ENCODE measurements at places on chromosomes 6 and 20. TPM values are rescaled to one million over a fixed set of nuclear protein-coding genes. Genes with fewer than 3 reads are reported as not detected.

- DNase-seq = no peak
Observed at GRCh38 chr6:47440719-47441118, 36.9 kb upstream of the CD2AP start.

DNA sequence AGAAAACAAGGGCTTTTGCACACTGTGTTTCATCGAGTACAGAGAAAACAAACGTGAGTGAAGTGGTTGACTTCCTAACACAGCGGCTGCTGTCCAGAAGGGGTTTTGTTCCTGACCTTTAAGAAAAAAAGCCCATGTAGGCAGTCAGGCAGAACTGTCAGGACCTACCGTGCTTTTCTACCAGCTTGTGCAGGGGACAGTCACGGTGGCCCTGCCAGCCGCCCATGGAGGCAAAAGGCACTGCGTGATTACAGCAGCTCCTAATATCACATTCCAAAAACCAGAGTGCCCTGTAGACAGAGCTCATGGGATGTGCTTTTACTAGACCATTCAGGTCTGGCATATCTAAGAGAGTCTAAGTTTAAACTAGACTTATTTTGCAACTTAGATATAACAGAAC is 12.2 kb downstream of the TNFAIP3 start:
- no peak for DNase-seq

- no peak for DNase-seq
Observed at GRCh38 chr6:6932968-6933367, 174.8 kb upstream of the RREB1 start.

GRCh38 chr6:167130008-167130677 is 7.2 kb downstream of the CCR6 start:
- DNase-seq = no peak

DNA sequence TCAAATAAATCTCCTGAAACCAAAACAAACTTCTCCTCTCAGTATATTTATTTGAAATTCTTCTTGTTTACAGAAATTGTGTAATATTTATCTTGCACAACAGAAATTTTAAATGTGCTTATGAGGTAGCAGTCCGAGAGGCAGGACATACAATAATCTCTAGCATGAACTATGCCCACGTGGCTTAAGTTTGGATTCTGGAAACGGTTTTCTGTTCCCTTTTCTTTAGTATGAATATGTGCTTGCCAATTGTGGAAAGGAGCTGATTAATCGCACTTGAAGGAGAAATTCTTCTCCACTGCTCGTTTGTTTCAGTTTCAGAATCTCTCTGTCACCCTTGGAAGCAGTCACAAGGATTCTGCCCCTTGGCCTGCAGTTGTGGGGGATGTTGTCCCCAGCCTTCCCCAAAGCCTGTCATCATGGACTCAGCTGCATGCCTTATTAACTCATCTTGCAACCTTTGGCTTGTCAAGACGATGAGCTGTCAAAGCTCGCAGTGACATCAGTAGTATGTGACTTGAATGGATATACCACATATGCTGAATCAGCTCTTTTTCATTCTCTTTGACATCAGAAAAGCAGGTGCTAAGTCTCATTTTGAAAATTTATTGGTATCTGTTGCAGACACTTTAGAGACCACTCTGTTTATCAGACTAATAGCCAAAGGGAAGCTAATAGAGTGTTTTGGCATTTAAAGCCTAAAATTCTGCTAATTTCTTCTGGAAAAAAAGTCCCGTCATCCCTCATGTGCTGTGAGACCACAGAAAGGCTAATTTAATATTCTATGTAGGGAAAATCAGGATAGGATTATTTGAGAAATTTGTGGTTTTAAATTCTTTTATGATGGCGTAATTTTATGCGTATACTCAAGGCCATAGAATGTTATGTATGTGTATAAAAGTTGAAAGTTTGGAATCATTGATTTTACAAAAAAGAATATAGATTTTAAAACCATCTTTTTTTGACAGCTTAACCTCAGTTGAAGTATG is 186.8 kb downstream of the ARID1B start:
- DNase-seq = no peak

DNA sequence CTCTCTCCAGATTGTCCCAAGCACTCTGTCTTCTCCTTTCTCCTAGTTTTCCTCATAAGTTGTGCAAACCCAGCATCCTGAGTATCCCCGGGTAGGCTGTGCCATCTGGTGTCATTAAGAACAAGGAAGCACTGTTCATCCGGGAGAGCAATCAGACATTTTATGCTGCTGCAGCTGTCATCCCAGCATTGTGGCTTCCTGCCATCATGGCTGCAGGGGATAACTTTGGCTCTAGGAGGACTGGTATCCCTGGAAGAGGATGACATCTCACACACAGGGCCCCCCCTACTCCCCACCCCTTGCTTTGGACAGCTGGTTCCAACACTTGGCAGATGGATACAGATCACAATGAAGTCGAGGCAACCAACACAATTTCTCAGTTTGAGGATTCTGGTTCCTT is 1195.1 kb upstream of the MAP3K7 start:
- no peak for DNase-seq

DNA sequence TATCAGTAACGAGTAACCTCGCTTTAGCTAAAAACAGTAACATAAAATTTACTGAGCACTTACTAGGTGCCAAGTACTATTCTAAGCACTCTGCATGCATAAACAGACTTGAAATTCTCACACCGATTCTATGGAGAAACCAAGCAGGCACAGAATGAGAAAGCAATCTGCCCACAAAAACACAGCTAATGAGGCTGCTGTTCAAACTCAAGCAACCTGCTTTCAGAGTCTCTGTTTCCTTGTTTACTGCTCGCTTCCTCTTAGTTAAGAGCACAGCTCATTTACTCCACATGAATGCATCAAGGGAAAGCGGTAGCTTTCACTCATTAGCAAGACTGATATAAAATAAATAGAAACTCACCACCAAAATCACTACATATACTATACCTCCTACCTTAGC is 37.4 kb downstream of the PRKN start:
- DNase-seq = no peak

GRCh38 chr6:36633915-36634314 is 39.8 kb downstream of the SRSF3 start:
- peak; percentile 64 for DNase-seq

DNA sequence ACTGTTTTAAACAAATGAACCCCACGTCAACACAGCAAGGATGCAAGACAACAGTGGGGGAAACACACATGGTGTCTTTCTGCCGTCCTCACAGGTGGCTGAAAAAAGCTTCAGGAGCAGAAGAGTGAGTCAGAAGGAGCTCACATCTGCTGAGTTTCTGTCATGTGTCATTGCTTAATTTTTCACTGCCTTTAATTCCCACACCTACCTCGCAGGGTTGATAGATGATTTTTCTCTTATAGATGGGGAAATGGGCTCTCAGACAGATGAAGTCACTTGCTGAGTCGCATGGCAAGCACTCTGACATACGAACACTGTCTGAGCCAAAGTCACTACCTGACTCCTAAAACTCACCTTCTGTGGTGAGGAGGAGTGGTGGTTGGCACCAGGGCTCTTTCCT is 28.3 kb upstream of the CARMIL1 start:
- no peak for DNase-seq

DNA sequence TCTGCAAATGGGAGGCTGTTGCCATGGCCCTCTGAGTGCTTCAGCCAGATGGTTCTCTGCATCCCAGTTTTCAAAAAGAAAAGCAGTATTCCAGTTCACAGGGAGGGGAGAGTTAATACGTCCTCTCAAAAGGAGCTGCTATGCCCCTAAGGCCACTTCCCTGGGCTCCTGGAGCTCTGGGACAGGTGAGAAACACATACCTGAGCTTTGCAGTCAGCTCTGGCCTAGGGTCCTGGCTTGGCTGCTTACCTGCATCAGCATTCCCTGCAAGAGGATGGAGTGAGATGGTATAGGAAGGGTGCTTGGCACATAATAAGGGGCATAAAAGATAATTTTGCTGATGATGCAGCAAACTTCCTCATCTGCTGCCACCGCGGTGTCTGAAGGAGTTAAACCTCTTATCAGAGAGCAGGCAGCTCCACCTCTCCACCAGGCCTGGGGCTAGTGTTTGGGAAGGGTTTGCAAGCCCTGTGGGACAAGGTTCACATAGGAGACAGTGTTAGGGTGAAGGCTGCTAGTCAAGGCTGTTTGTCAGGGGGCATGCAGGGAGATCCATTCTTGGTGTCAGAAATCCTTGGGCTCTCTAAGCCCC is 62.7 kb downstream of the SLC24A3 start:
- no peak for DNase-seq

DNA sequence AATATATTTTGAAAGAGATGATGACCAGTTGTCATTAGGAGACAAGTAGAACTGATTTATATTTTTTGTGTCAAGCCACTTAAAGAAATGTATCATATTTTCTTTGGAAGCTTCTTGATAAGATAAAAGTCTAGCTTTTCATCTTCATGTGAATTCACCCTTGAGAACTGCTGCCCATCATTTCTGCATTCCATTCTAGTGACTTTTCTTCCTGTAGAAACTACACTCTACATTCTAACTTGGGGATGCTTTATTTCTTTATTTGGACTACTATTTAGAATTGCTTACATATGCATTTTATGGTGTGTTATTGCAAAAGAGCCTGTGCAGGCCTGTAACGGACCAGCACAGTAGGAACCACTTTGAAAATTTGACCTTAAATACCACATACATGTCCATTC is 335.0 kb upstream of the KCNQ5 start:
- no peak for DNase-seq

GRCh38 chr6:162683135-162683534 is 44.4 kb downstream of the PRKN start:
- peak; percentile 26 for DNase-seq

GRCh38 chr6:76633259-76633658 is 560.8 kb upstream of the IMPG1 start:
- no peak for DNase-seq

- no peak for DNase-seq
Observed at GRCh38 chr20:51417250-51418136, 125.0 kb downstream of the NFATC2 start.

- no peak for DNase-seq
Observed at GRCh38 chr6:36946526-36946925, 8.0 kb upstream of the PI16 start.

DNA sequence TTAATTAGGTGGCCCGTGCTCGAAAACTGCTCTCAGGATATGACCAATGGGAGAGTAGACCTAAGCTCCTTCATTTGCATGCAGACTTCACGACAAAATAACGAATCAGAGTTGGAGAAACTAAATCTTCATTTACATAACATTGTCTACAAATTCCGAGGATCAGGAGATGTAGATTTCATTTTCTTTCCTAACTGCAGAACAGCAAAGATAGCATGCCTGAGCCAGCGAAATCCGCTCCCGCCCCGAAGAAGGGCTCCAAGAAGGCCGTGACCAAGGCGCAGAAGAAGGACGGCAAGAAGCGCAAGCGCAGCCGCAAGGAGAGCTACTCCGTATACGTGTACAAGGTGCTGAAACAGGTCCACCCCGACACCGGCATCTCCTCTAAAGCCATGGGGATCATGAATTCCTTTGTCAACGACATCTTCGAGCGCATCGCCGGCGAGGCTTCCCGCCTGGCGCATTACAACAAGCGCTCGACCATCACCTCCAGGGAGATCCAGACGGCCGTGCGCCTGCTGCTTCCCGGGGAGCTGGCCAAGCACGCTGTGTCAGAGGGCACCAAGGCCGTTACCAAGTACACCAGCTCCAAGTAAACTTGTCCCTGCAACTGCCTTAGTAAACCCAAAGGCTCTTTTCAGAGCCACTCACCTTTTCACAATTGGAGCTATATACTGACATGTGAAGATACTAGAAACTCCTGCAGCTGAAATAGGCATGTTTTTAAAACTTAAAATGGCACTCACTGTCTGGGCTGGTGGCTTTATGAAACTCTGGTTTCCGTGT is 96.5 kb downstream of the HFE start:
- DNase-seq = peak; percentile 74

- no peak for DNase-seq
Observed at GRCh38 chr6:138226700-138227315, 8.5 kb upstream of the PBOV1 start.

DNA sequence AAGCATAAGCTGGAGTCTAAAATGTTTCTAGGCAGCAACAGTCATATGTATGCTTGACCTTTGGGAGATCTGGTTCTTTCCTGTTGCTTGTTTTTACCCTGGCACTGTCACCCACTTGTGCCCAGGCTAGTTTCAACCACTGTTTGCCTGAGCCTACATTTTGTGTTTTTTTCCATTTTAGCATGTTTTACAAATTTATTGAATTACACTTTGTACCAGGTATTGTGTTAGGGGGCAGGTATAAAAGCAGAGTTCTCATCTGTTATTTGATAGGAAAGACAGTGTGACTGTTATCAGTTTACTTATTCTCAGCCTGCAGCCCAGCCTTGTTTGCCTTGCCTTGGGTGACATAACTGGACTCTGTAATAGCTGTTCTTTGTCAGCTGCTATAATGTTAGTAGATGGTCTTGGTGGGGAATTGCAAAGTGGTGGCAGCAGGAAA is 147.0 kb downstream of the CDKAL1 start:
- no peak for DNase-seq

- DNase-seq = no peak
Observed at GRCh38 chr6:56349194-56349593, 101.8 kb upstream of the COL21A1 start.

DNA sequence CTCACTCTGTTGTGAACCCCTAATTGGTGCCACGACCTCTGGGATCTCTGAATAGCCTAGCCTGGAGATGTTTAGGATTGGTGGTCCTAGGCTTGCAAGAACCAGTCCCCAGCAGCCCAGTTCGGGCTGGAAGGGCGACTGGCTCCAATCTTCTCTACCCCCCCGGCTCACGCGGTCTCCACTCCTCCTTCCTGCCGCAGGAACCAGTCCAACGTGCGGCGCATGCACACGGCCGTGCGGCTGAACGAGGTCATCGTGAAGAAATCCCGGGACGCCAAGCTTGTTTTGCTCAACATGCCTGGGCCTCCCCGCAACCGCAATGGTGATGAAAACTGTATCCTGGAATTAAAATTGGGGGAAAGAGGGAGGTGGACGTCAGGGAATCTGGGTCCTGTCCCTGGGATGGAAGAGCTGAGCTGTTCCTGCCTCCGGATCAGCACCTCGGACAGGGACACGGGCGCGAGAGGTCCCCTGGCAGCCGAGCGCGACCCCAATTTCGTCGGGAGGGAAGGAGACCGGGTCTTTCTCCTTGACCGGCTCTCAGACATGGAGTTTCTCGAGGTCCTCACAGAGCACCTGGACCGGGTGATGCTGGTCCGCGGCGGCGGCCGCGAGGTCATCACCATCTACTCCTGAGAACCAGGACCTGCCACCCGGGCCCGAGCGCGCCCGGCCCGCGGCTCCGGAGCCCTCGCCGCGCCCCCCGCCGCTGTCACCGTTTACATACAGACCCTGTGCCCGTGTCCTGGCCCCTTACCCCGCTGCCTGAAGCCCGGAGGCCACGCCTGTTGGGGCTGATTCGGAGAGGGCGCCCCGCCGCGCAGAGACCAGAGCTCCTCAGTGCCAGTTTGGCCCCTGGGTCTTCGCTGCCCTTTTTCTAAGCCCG is 28.2 kb downstream of the SLC12A5 start:
- peak; percentile 46 for DNase-seq

- no peak for DNase-seq
Observed at GRCh38 chr6:25392372-25392771, 113.2 kb downstream of the CARMIL1 start.

GRCh38 chr6:18016133-18016532 is 28.7 kb upstream of the KIF13A start:
- no peak for DNase-seq

GPLD1 gene
- total RNA-seq = 1.7 TPM

ADGRB3 gene
- 2.0 TPM for total RNA-seq

ACSS1 gene
- 26.6 TPM for total RNA-seq

EYA2 gene
- 1.9 TPM for total RNA-seq

PEX6 gene
- total RNA-seq = 25.2 TPM

WFDC5 gene
- 0.32 TPM for total RNA-seq

IMPG1 gene
- not detected for total RNA-seq

RRAGD gene
- 43.2 TPM for total RNA-seq

PLCB4 gene
- 6.2 TPM for total RNA-seq

GPX5 gene
- total RNA-seq = not detected

DEFB124 gene
- not detected for total RNA-seq

All from left lung (tissue), 14 donors.